ENCODE measurements at places on chromosomes 12 and 14. TPM values are rescaled to one million over a fixed set of nuclear protein-coding genes. Genes with fewer than 3 reads are reported as not detected.

DNA sequence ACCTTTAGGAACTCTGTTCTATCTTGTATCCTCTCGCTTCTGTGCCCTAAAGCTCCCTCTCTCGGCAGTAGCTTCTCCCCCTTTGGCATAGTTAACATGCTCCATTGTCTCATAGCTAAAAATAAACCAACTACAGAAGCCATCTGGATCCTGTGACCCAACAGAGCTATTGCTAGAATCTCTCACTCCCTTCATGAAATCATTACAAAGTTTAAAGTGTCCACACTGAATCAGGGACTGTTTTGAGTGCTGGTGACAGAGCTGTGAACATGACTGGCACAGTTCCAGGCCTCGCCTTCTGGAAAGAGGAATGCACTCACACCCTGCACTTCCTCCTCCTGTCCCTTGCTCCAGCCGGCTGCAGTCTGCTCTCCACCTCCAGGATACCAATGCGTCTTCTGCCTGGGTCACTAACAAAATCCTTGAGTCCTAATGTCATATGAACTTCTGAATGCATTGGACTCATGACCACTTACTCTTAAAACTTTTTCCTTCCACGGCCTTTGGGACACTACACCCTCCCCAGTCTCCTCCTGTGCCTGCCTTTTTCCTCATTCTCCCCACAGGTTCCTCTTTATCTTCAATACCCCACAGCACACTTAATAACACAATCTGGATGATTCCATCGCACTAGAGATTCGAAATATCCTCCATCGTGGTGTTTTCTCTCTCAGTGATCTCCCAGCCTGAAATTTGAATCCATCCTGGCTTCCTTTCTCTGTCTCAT is 13.2 kb downstream of the PLBD1 start:
- H3K36me3 ChIP-seq: no peaks in the 10 kb centered on the region
- H3K27me3 ChIP-seq: peaks cover 7% of the 10 kb centered on the region
- no peak overlapping the region for H3K4me3 ChIP-seq
- peaks cover 12% of the 10 kb centered on the region for H3K4me1 ChIP-seq
- no peak overlapping the region for H3K27ac ChIP-seq

DNA sequence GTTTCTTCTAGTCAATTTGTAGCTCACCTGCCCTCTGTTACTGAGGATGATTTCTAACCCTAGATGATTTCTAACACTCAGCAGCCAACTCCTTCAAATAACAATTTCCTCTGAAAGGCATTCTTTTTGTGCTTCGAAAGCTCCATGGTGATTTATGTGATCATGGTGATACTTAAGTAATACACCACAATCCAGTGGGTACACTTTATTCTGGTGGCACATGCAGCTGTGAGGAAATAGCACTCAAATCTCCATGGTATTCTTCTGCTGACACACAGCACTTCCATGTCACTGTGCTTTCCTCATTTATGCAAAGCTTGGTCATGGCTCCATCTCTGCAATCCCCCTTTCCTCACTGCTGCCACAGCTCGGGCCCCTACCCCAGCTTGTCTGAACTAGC is 73.7 kb downstream of the PTPN21 start:
- no peak for DNase-seq
- H3K4me1 ChIP-seq: no peaks in the 10 kb centered on the region
- H3K4me3 ChIP-seq: no peak overlapping the region
- no peaks in the 10 kb centered on the region for H3K27me3 ChIP-seq

- no peak for DNase-seq
- no peak overlapping the region for H3K4me3 ChIP-seq
- H3K4me1 ChIP-seq: no peaks in the 10 kb centered on the region
Observed at GRCh38 chr12:39986674-39987073, 119.2 kb downstream of the SLC2A13 start.

GRCh38 chr14:96165493-96166436 is 38.9 kb upstream of the BDKRB2 start:
- peaks cover 3% of the 10 kb centered on the region for H3K4me1 ChIP-seq
- no peak overlapping the region for H3K27ac ChIP-seq
- DNase-seq: no peak
- H3K4me3 ChIP-seq: no peak overlapping the region
- no peaks in the 10 kb centered on the region for H3K36me3 ChIP-seq
- H3K27me3 ChIP-seq: no peaks in the 10 kb centered on the region

DNA sequence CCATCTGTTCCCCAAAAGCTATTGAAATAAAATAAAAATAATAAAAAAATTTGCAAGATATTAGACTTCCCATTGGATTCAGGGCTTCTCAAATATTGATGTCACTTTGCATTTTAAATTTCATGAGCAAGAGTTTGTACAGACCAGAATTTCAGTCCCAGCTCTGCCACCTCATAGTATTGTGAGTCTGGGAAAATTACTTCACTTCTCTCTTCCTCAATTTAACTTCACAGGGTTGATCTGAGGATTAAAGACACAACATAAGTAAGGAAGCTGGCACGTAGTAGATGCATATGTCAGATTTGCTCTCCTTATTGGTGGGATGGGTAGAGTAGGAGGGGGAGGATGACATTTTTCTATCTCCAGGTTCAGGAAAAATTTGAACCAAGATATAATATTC is 32.8 kb downstream of the COX8C start:
- H3K27ac ChIP-seq: no peak overlapping the region
- DNase-seq: no peak
- H3K36me3 ChIP-seq: no peaks in the 10 kb centered on the region
- no peak overlapping the region for H3K4me3 ChIP-seq
- peaks cover 10% of the 10 kb centered on the region for H3K4me1 ChIP-seq

DNA sequence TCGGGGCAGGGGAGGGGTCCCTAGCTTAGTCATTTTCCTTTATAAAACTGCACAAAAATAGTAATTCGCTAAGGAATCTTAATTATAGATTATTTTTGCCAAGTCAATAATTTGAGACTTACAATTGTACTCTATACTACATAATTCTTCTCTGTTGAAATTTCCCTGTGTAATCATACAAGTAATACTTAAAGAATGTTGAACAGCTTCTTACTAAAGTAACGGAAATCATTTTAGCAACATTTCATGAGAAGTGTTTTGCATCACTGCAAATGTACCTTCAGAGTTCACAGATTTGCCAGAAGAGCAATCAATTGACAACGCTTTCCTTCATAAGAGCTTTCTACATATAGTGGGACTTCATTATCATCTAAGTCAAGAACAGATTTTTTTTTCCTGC is 7.9 kb upstream of the GNG2 start:
- no peak overlapping the region for H3K27ac ChIP-seq
- no peaks in the 10 kb centered on the region for H3K36me3 ChIP-seq
- H3K4me3 ChIP-seq: 0 out of 2 replicates have a peak overlapping the region, but pooled peaks have one; percentile 1
- no peaks in the 10 kb centered on the region for H3K27me3 ChIP-seq
- peaks cover 50% of the 10 kb centered on the region for H3K4me1 ChIP-seq

ENDOU gene
- total RNA-seq: 1.2 TPM

DNA sequence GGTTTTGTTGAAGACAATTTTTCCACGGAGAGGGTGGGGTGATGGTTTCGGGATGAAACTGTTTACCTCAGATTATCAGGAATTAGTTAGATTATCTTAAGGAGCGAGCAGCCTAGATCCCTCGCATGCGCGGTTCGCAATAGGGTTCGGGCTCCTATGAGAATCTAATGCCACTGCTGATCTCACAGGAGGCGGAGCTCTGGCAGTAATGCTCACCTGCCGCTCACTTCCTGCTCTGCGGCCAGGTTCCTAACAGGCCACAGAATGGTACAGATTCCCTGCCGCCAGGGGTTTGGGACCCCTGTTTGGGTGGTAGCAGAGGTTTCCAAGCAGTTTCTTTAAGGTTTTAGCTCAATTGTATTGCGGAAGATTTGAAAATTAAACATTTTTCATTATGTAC is 439.8 kb upstream of the OR4E1 start:
- no peaks in the 10 kb centered on the region for H3K27me3 ChIP-seq
- DNase-seq: no peak
- no peak overlapping the region for H3K27ac ChIP-seq
- H3K4me1 ChIP-seq: no peaks in the 10 kb centered on the region
- H3K36me3 ChIP-seq: no peaks in the 10 kb centered on the region

DNA sequence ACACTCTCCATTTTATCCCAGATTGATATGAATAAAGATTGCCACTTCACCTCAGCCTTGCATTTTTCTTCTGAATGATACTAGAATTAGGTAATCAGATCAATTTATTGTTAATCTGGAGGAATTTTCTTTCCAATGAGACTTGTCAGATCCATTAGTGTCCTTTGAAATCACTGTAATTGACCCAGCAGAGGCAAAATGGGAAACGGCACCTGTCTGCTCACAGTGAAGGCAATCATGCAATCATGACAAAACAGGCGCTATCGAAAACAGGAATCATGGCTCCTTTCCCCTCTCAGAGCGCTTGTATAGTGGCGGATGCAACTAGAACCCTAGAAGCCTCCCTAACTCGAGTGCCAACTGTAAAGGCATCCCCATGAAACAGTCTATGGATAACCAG is 417.6 kb downstream of the GALC start:
- no peaks in the 10 kb centered on the region for H3K4me1 ChIP-seq
- no peak overlapping the region for H3K27ac ChIP-seq
- DNase-seq: no peak
- no peak overlapping the region for H3K4me3 ChIP-seq
- H3K27me3 ChIP-seq: no peaks in the 10 kb centered on the region

DNA sequence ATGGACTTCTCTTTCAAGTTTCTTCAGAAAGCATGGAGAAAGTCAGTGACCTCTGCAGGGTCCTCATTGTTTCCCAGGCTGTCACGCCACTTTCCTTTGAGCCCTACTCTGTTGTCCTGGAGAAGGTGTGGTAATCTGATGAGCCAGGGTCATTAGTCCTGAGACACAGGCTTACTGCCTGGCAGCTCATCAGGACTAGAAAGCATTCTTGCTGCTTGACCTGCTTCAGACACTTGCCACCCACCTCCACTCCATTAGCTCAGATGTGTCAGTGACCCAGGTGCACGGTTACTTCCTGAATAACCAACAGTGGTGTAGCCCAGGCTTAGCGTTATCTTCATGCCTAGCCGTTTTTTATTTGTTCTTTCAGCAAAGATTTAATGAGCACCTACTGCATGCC is 93.9 kb downstream of the FGD4 start:
- DNase-seq: no peak
- no peaks in the 10 kb centered on the region for H3K36me3 ChIP-seq
- no peak overlapping the region for H3K27ac ChIP-seq
- no peak overlapping the region for H3K4me3 ChIP-seq

- no peaks in the 10 kb centered on the region for H3K27me3 ChIP-seq
- DNase-seq: no peak
- H3K4me1 ChIP-seq: peaks cover 15% of the 10 kb centered on the region
Observed at GRCh38 chr12:120261951-120262851, 3.3 kb downstream of the PXN start.

SOX5 gene
- total RNA-seq: 15.2 TPM

DNA sequence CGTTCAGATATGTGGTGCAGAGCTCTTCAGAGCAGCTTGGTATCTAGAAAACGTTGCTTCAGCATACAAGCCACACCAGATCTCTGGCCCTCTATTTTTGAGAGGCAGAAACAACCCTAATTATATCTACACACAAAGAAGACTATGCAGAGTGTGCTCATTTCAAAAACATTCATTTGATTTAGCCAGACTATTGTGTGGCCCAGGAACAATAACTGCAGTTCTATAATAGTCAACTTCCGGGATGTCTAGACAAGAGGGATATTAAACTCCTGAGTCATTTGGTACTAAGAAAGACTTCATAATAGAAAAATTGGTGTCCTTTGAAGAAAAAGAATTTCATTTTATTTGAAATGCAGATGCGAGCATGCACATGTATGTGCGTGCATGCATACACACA is 153.8 kb downstream of the PELI2 start:
- no peak overlapping the region for H3K4me3 ChIP-seq
- no peaks in the 10 kb centered on the region for H3K27me3 ChIP-seq
- no peak for DNase-seq
- H3K4me1 ChIP-seq: no peaks in the 10 kb centered on the region

- H3K4me1 ChIP-seq: no peaks in the 10 kb centered on the region
- H3K27ac ChIP-seq: no peak overlapping the region
- DNase-seq: no peak
- no peaks in the 10 kb centered on the region for H3K27me3 ChIP-seq
- peaks cover 54% of the 10 kb centered on the region for H3K36me3 ChIP-seq
Observed at GRCh38 chr12:45974171-45974719, 16.1 kb downstream of the SCAF11 start.

NPFF gene
- not detected for total RNA-seq

GRCh38 chr14:99647411-99647810 is 2.5 kb downstream of the HHIPL1 start:
- no peak overlapping the region for H3K27ac ChIP-seq
- H3K27me3 ChIP-seq: no peaks in the 10 kb centered on the region
- no peaks in the 10 kb centered on the region for H3K36me3 ChIP-seq
- no peaks in the 10 kb centered on the region for H3K4me1 ChIP-seq
